ENCODE measurements at places on chromosomes 1 and 21. TPM values are rescaled to one million over a fixed set of nuclear protein-coding genes. Genes with fewer than 3 reads are reported as not detected.

- no peak for DNase-seq
- H3K4me3 ChIP-seq: no peak overlapping the region
- H3K27me3 ChIP-seq: peaks cover 14% of the 10 kb centered on the region
- no peaks in the 10 kb centered on the region for H3K36me3 ChIP-seq
Observed at GRCh38 chr1:192852001-192852947, 43.4 kb downstream of the RGS2 start.

DNA sequence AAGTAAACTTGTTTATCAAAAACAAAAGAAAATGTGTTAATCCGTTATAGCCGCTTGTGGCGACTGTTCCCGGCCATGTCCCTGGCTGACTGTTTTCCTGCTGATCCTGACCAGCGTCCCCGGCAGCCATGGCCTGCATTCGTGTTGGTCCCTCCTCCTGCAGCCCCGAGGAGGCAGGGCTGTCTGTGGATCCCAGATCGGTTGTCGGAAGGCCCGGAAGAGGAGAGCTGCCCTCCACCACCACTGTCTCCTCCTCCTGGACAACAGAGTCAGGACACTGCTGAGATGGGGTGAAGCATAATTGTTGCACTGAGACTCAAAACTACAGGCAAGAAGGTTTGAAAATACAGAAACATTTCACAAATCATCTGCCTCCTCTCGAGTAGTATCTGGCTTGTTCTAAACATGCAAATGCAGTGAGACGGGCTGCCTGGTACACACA lies 3.6 kb upstream of the MXRA8 start:
- no peaks in the 10 kb centered on the region for H3K36me3 ChIP-seq
- no peak overlapping the region for H3K4me3 ChIP-seq
- peaks cover 10% of the 10 kb centered on the region for H3K4me1 ChIP-seq
- no peak overlapping the region for H3K27ac ChIP-seq
- no peak for DNase-seq

GRCh38 chr1:50110656-50111055 lies 1.9 kb downstream of the ELAVL4 start:
- DNase-seq: no peak
- H3K36me3 ChIP-seq: no peaks in the 10 kb centered on the region
- no peak overlapping the region for H3K27ac ChIP-seq
- peaks cover 34% of the 10 kb centered on the region for H3K27me3 ChIP-seq
- peaks cover 10% of the 10 kb centered on the region for H3K4me1 ChIP-seq

DNA sequence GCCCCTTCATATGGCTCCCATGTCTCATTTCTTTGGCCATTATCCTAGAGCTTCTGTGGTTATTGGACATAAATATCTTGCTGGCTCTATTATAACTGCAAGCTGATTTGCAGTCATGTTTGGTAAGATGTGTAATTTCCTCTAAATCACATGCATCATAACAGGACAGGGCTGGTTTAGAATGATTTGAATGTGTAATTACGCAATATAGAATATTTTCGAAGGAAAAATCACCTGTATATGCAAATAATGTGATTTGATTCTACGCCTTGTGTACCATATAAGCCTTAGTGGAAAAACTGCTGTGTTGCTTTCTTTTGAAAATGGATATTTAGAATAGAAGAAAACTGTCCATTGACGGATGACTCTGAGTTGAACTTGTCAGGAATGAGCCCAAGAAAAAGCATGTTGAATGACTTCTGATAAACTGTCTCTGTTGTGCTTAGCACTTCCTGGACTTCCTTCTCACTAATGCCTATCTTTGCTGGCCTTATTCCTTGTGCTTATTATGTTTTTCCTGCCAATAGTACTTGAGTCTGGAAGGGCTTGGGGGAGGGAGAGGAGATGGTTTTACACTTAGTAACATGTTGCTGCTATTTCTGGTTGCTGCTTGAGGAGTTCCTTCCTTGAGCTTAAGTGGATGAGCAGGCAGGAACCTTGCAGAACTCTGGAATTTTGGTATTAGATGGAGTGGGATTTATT lies 6.5 kb downstream of the CACHD1 start:
- H3K36me3 ChIP-seq: no peaks in the 10 kb centered on the region
- peaks cover 37% of the 10 kb centered on the region for H3K27me3 ChIP-seq
- DNase-seq: no peak
- peaks cover 2% of the 10 kb centered on the region for H3K4me1 ChIP-seq

DNA sequence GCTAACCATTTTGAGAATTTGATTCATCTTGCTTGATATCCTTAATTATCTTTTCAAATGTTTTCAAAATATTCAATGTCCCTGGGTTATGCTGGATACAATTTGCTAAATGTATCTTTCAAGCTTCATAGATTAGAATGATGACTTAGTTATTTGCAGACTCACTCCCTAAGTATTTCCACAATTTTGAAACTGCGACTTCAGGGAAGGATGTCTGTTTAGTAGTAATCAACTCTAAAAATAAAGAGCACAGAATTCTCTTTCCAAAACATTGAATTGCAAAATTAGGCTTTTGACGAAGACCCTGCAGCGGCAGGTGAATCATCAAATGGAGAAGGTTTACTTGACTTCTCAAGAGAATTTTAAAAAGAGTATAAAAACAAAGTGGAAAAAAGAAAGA lies 14.2 kb downstream of the RGS1 start:
- H3K4me3 ChIP-seq: no peak overlapping the region
- no peak for DNase-seq
- no peaks in the 10 kb centered on the region for H3K4me1 ChIP-seq
- H3K36me3 ChIP-seq: no peaks in the 10 kb centered on the region
- H3K27ac ChIP-seq: no peak overlapping the region

The SPRR2A gene
- not detected for total RNA-seq

The SON gene
- 351 TPM for total RNA-seq

The RHBG gene
- total RNA-seq: not detected

DNA sequence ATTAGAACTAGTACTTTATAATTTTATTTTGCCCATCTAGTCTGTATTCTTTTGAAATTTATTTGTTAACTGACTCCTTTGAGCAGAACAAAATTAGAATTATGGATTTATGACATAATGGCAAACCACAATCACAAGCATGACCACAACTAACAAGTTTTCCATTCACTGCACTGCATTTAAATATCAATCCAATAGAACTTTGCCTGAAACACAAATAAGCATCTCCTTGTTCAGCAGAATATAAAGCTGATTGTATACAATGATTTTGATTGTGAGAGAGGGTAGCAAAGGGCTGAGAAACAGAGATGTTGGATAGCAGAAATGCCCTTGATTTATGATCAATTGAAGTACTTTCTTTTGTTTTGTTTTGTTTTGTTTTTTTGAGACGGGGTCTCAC lies 495.5 kb upstream of the RGS18 start:
- H3K27ac ChIP-seq: no peak overlapping the region
- H3K36me3 ChIP-seq: no peaks in the 10 kb centered on the region
- no peak for DNase-seq
- H3K27me3 ChIP-seq: no peaks in the 10 kb centered on the region
- no peaks in the 10 kb centered on the region for H3K4me1 ChIP-seq

- no peaks in the 10 kb centered on the region for H3K36me3 ChIP-seq
- H3K4me1 ChIP-seq: no peaks in the 10 kb centered on the region
- H3K27me3 ChIP-seq: no peaks in the 10 kb centered on the region
- DNase-seq: no peak
- H3K4me3 ChIP-seq: no peak overlapping the region
Observed at GRCh38 chr1:189550498-189550897, 927.2 kb downstream of the BRINP3 start.

- H3K4me3 ChIP-seq: no peak overlapping the region
- H3K27ac ChIP-seq: no peak overlapping the region
- no peaks in the 10 kb centered on the region for H3K36me3 ChIP-seq
- no peaks in the 10 kb centered on the region for H3K4me1 ChIP-seq
- DNase-seq: no peak
Observed at GRCh38 chr1:175679981-175680652, 63.3 kb downstream of the TNR start.

- no peak for DNase-seq
- no peak overlapping the region for H3K4me3 ChIP-seq
- H3K27me3 ChIP-seq: peaks cover 10% of the 10 kb centered on the region
Observed at GRCh38 chr1:42163114-42163513, 1.4 kb downstream of the GUCA2A start.

The CASQ1 gene
- not detected for total RNA-seq

DNA sequence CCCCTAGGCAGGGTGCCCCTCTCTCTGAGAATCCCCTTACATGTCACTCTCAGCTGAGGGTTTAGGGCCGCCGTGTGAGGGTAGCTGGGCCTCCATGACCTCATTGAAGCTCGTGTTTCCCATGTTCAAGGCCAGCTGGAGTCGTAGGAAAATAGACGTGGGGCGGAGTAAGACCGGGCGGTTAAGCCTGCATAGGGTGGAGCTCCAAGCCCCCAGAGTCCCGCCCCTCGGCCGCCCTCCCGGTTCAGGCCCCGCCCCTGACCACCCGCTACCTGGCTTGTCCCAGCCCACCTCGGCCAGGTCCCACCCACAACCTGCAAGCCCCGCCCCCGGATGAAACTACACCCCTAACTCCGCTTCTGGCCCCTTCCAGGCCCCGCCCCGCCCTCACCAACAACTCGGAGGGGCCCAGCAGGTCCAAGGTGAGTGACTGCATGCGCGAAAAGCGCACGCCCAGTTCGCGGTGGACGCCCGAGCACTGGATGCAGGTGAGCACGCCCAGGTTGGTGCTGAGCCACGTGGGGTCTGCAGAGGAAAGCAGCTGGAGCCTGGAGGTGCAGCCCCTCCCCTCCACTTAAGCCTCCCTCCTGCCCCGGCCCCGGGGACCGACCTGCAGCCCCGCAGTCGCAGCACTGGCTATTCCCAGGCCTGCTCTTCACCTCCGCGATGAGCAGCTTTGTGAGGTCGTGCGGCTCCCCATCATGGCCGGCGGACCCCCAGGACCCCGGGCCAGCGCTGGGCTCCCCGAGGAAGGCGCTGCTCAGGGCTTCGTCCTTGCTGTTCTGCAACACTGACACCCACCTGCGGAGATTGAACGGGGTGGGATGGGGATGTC lies 12.2 kb upstream of the TCEA3 start:
- no peaks in the 10 kb centered on the region for H3K36me3 ChIP-seq
- no peak overlapping the region for H3K4me3 ChIP-seq
- no peaks in the 10 kb centered on the region for H3K4me1 ChIP-seq
- H3K27ac ChIP-seq: no peak overlapping the region

The MORC3 gene
- 24.8 TPM for total RNA-seq

GRCh38 chr1:110872366-110872744 lies 593 bp upstream of the CD53 start:
- H3K4me1 ChIP-seq: peaks cover 27% of the 10 kb centered on the region
- H3K4me3 ChIP-seq: peak overlapping the region; percentile 98
- peak overlapping the region; percentile 97 for H3K27ac ChIP-seq
- DNase-seq: peak; percentile 61
- H3K36me3 ChIP-seq: peaks cover 21% of the 10 kb centered on the region

DNA sequence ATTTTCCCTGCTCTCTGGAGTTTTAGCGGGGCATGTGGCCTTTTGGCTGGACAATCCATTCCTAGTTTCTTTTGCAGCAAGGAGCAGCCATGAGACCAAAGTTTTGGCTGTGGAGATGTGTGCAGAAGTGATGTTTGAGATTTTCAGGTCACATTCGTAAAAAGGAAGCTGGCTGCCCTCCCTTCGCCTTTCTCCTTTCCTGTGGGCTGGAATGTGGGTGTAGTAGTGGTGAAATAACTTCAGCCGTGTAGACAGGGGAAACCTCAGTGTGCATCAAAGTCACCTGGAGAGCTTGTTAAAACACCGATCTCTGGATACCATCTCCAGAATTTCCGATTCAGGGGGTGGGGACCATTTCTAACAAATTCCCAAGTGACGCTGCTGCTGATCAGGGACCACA lies 5.3 kb upstream of the GPR88 start:
- H3K27me3 ChIP-seq: peaks cover 36% of the 10 kb centered on the region
- H3K4me3 ChIP-seq: no peak overlapping the region
- no peaks in the 10 kb centered on the region for H3K36me3 ChIP-seq
- H3K27ac ChIP-seq: no peak overlapping the region

- DNase-seq: no peak
- no peak overlapping the region for H3K27ac ChIP-seq
- H3K4me1 ChIP-seq: peaks cover 14% of the 10 kb centered on the region
Observed at GRCh38 chr21:14900611-14901010, 164.2 kb downstream of the NRIP1 start.

Data from activated CD4-positive, alpha-beta T cell treated with anti-CD3 and anti-CD28 coated beads, Interleukin-2, amount 10 ng/mL, durations not matched to agents 24 days and 14 days (primary cell).